ENCODE measurements at places on chromosomes 1 and 21.

- no peak for DNase-seq
Observed at GRCh38 chr1:181778640-181779260, 282.8 kb downstream of the ZNF648 start.

- DNase-seq, result no peak
Observed at GRCh38 chr1:219283541-219283940, 109.9 kb downstream of the LYPLAL1 start.

DNA sequence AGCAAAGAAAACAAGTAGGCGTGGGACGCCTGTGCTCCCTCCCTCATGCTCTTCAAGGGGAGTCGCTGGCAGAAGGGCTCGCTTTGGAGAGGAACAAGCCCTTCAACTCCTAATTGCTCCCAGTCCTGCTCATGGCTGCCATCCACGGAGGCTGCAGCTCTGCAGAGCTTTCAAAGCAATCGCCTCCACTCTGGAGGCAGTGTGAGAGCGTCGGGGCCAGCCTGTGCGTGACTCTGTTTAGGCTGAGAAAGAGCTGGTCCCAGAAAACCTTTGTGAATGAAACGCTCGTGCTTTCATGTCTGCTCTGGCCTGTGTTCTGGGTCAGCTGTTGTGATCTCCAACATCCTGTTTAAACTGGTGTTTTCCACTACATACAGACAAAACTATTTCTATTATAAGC lies 23.9 kb upstream of the RUNX1 start:
- DNase-seq, result peak; percentile 37

GRCh38 chr1:226666692-226667091 lies 72.4 kb downstream of the ITPKB start:
- no peak for DNase-seq

GRCh38 chr1:156948708-156949107 lies 28.3 kb downstream of the LRRC71 start:
- no peak for DNase-seq

DNA sequence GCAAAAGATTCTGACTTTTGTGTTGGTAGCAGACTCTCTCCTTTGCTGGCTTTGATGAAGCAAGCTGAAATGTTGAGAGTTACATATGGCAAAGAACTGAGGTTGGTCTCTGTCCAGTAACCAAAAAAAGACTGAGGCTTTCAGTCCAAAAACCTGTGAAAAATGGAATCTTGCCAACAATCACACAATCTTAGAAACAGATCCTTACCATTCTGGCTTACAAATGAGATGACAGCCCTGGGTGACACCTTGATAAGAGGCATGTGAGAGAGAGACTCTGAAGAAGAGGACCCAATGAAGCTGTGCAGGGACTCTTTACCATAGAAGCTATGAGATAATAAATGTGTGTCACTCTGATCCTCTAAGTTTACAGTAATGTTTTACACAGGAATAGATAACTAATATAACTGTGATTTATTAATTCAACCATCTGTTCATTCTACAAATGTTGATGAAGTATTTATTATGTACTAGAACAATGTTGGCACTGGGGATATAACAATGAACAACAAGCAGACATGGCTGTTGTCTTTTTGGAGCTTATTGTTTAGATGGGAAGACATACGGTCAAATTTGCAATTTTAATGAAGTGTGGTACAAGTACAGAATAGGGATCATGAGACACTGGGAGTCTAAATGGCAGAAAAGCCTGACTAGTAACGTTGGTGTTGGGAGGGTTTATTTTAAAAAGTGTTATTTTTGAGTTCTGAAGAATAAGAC lies 251.0 kb downstream of the OLFM3 start:
- no peak for DNase-seq

GRCh38 chr1:24032981-24033380 lies 52.9 kb upstream of the SRSF10 start:
- DNase-seq, result no peak

- no peak for DNase-seq
Observed at GRCh38 chr21:20459838-20460237, 538.4 kb upstream of the NCAM2 start.

DNA sequence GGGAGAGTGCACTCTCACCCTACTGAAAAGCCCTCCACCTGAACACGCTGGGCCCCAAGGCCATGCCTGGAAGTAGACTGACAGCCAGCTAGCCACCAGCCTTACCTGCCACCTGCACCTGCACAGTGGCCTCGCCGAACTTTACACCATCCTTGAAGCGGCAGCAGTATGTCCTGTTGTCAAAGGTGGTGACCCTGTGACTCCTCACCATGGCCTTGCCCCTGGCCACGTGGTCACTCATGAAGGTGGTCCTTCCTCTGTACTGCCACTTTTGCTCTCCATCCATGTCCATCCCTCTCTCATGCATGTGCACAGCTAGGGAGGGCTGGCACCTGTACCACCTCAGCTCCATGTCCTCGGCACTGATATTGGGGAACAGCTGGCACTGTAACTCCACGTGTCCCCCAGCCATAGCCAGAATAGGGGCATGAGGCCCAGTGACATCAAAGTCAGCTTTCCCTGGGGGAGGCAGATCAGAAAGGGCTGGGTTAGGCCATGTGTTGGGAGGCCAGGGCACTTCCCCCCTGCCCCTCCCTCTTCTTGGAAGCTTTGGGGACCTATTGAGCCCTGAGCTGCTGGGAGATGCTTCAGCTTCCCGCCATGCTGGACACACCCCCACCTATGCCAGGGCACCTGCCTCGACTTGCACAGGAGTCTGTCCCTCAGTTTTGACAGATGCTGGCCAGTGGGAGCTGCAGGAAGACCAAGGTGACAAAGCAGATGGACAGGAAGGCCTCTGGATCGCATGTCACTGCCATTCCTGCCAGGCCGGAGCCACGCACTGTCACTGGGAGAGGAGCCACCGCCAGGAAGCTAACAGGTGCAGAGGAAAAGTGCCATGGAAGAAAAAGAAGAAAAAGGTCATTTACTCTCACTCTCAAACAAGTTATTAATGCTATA lies 24.6 kb downstream of the RNF187 start:
- DNase-seq, result no peak

GRCh38 chr1:84090447-84091245 lies 53.4 kb upstream of the PRKACB start:
- no peak for DNase-seq

DNA sequence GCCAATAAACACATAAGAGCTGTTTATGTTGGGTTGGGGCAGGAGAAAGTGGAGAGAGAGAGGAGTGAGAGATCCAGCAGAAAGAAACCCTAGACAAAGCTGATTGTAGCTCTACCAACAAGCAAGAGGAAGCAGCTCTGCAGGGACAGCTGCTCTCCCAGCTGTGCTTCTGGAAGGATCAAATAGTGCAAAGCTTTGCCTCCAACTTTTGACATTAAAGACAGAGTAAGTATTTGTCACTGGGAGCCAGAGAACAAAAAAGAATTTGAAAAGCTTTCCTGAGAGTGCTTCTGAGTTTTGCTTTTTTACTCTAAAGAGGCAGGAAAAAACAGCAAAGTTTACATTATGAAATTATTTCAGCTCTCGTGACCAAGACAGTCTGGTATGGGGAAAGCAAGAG lies 28.5 kb upstream of the C1orf198 start:
- DNase-seq, result no peak
